ENCODE measurements at places on chromosomes 5 and 9.

GRCh38 chr5:138651767-138652117 is 76.5 kb upstream of the HSPA9 start:
- no peak for DNase-seq

DNA sequence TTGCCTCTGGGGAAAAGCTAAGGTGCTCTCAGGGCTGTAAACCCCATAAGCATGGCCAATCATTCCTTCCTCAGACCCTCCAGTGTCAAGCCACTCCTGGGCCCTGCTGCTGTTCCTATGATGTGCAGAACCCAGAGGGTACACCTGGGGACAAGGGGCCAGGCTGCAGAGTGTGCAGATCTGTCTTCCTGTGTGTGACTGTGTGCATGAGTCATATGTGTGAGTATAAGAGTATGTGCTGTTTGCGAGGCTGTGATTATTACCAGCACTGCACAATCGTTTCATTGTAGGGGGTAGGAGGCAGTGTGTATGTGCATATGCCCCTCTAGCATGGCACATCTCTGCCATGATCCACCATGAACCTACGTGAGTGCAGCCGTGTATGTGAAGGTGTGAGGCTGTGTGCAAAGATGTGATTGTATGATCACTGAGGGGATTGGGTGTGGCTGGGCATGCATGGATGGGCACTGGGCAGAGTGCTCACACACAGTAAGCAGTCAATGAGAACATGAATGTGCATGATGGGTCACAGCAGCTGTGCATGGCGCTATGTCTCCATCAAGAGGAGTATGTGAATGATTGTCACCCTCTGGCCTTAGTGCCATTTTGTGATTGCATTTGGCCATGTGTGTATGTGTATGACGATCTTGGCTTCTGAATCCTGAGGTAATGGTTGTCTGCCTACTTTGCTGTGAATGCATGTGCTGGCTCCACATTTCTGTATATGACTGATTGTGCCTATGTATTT is 2.4 kb upstream of the OR1K1 start:
- no peak for DNase-seq

DNA sequence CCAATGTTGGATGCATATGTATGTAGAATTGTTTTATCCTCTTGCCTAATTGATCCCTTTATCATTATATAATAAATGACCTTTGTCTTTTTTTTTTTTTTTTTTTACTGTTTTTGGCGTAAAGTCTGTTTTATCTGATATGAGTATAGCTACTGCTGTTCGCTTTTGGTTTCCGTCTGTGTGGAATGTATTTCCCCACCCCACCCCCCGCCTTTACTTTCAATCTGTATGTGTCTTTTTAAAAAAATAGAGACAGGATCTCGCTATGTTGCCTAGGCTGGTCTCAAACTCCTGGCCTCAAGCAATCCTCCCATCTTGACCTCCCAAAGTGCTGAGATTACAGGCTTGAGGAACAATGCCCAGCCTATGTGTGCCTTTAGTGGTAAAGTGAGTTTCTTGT is 11.3 kb downstream of the AHRR start:
- DNase-seq: no peak

- no peak for DNase-seq
Observed at GRCh38 chr5:135660826-135661575, 82.2 kb upstream of the CXCL14 start.

DNA sequence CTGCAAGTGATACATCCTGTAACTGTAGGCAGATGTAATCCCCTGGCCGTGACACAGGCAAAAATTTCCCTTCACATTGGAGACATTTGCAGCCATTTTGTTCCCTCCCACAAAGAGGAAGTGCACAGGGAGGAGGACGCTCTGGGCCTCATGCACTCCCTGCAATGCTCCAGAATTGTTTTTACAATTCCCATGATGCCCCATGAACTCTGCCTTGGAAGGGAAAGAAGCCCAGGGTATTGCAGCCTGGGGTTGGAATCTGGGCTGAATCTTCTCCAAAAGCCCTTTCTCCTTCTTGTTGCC is 491.7 kb downstream of the CCDC171 start:
- no peak for DNase-seq

- no peak for DNase-seq
Observed at GRCh38 chr9:15352306-15352705, 45.3 kb upstream of the TTC39B start.

- DNase-seq: no peak
Observed at GRCh38 chr5:168073991-168074800, 217.2 kb upstream of the WWC1 start.

DNA sequence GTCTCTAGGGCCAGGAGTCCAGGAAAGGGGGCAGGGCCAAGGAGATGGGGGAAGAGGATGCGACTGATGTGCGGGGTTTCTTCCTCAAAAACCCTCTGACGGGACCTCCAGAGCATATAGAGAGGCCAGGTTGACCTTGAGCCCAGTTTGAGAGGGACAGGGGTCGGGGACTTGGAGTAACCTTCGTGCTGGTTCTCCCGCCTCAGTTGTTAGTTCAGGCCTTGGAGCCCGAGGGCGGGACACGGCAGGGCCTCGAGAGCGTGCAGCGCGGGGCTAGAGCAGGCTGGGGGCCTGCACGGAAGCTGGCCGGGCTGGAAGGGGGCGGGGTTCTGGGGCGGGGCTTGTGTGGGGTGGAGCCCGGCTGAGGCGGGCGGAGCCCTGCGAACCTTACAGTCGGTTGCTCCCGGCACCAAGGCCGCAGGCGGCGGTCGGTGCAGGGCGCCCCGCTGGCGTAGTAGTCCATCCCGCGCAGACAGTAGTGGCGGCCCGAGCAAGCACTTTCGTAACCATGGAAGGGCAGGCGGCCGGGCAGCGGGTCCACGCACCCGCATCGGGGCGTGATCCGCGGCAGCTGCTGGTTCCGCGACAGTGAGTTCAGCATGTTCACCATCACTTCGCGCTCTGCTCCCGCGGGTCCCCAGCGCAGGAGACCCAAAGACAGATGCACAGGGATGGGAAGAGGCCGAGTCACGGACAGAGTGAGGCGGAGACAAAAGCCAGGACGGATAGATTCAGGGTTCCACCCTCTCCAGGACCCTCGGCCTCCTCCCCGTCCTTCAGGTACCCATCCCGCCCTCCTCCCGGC is 4.0 kb upstream of the MYORG start:
- DNase-seq: peak; percentile 97

DNA sequence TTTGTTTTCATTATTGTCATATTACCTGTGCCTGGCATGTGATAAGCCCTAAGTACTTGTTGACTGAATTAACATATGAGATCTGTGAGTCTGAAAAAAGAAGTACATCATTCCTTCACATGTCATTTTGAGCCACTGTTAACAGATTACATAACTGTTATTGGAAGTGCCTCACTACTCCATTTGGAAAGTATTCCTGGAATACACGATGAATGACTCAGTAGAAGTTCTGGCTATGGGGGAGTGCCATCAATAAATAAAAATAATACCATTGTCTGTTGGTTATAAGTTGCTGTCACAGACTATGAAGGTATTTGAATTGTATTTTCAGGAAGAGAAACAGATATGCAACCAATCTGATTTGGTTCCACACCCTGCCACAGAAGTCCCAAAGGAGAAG is 12.9 kb downstream of the NIPSNAP3B start:
- DNase-seq: no peak

GRCh38 chr5:122401976-122402725 is 90.1 kb downstream of the SNCAIP start:
- no peak for DNase-seq

- DNase-seq: no peak
Observed at GRCh38 chr9:95055851-95056551, 261.5 kb downstream of the FANCC start.

DNA sequence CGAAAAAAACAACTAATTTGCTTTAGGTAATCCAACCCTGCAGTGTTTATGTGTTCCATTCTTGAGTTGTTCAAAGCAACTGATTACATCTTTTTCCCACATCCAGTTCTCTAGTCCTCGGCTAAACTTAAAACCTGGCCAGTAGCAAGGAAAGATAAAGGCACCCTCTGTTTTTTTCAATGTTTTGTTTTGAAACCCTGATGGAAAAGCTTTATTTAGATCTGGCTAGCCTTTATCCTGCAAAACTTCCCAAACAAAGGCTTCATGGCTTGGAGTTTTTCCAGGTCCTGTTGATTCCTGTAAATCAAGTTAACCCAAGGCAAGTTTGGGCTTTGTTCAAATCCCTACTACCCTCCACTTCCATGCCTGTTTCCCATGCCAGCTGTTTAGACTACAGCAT is 105.1 kb downstream of the CEMIP2 start:
- DNase-seq: no peak

GRCh38 chr5:148454576-148454975 is 70.8 kb downstream of the FBXO38 start:
- no peak for DNase-seq

DNA sequence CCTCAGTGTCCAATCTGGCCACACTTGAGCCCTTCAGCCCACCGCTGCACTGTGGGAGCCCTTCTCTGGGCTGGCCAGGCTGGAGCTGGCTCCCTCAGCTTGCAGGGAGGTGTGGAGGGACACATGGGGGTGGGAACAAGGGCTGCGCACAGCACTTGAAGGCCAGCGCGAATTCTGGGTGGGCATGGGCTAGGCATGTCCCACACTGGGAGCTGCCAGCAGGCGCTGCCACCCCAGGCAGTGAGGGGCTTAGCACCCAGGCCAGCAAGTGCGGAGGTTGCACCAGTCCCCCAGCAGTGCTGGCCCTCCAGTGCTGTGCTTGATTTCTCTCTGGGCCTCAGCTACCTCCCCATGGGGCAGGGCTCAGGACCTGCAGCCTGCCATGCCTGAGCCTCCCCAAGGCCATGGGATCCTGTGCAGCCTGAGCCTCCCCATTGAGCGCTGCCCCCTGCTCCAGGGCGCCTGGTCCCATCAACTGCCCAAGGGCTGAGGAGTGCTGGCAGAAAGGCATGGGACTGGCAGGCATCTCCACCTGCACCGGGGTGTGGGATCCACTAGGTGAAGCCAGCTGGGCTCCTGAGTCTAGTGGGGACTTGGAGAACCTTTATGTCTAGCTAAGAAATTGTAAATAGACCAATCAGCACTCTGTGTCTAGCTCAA is 148.2 kb downstream of the EMB start:
- no peak for DNase-seq

- DNase-seq: no peak
Observed at GRCh38 chr9:97501972-97502221, 431 bp downstream of the TMOD1 start.

DNA sequence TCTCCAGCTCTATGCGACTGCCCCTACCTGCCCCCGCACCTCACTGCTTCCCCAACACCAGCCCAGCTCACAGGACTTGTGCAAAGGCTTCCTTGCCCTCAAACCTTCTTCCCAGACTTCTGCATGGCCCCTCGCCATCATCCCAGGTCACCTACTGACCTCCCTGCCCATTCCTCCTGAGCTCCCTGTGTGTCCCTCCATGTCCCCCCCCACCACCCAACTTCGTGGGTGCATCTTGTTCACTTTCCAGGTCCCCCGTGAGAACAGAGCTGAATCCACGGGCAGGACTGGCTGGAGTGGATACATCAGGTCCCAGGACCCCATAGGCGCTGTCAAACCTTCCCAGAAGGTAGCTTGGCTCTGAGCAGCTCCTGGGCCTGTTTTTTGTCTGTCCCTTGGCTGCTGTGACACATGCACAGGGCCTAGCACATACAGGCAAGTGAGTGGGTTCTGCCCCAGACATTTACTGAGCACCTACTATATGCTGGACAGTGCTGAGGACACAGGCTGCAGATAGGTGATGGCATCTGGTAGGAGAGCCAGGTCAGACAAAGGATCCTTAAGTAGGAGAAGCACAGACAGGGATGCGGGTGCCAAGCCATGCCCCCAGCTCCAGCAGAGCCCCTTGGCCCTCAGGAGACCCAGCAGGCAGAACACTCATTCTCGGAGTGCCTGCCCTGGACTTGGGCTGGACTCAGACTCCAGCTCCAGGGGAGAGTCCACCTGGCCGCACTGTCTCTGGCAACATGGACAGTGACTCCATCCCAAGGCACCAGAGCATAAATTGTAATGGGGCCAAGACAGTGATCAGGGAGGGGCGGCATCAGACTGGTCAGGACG is 15.0 kb downstream of the NINJ1 start:
- no peak for DNase-seq

DNA sequence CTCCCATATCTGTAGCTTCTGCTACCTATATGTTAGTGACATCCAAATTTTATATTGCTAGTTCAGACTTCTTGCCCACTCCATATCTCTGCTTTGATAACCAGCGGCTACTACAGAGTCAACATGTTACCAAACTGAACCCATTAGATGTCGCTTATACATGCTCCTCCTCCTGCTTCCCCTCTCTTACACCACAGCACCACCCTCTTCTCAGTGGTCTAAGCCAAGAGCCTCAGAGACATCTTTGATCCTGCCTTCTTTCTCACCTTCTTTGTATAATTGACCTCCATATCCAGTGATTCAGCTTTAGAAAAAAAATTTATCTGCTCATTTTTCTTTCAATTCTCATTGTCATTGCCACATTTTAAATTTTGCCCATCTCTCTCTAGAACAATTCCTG is 408.2 kb upstream of the TLE4 start:
- no peak for DNase-seq

DNA sequence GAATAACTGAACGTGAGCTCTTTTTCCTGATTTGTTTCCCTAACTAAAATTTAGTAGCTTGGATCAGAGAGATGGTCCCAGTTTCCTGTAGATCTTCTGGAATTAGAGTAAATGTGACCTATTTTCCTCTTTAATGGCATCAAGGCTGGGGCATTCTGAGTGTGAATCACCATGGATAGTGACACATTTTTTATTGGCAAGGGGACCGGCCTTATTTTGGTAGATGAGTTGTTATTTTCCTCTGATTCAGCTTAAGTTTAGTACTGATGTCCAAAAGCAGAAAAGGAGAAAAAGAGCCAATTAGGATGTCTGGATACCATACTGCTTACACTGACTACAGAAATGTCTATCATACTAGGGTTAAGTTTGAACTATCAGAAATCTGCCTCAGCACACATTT is 68.1 kb downstream of the RNF38 start:
- DNase-seq: no peak

DNA sequence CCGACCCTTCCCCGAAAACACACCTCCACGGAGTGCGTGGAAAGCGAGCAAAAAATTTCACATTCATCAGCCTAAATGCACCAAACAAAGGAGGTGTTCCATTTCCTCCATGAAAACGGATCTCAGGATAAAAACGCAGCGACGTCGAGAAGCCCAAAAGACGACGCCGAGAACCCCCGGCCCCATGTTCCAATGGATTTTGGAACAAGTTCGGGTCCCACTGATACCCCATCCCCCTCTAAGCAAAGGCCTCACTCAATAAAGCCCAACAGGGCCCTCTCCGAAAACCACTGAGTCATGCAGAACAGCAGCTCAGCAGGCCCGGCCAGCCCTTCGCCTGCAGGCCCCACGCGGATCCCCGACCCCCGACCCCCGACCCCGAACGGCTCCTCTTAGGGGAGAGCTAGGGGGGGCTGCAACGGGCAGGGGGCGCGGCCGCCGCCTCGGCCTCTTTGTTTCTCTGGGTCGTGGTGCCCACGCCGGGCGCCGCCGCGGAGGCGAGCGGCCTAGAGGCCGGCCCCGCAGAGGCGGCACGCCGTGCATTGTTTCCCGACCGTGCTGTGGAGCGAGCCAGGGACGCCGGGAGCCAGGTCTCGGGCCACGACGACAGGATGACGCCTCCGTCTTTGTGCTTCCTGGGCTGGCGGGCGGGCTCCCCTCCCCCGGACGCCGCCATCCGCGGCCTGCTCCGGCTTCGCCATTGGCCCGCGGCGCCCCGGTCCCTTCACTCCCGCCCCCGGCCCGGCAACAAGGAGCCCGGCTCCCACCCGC is 915 bp downstream of the ZFAND5 start:
- peak; percentile 86 for DNase-seq

Measured in GM13976 (cell line).